ENCODE measurements at places on chromosomes 16 and 17. TPM values are rescaled to one million over a fixed set of nuclear protein-coding genes. Genes with fewer than 3 reads are reported as not detected.

GRCh38 chr16:85120006-85120340 is 7.7 kb upstream of the CIBAR2 start:
- H3K27me3 ChIP-seq, result no peaks in the 10 kb centered on the region
- H3K36me3 ChIP-seq, result no peaks in the 10 kb centered on the region
- no peak overlapping the region for H3K4me3 ChIP-seq
- no peak for DNase-seq

DNA sequence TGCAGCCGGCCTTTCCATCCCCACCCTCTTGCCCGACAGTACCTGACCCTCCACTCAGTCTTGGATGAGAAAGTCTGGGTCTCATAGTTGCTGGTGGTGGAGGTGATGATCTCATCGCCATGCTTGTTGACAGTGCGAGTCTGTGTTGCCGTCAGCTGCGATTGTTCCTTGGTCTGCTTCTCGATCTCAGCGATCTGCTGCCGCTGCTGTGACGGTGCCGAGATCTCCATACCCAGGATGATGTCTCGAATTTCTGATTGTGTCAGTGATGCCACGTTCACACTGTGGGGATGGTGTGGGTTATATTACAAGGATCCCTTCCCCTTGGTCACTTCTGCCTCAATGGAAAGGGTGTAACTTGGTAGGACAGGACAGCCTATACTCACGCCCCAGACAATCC is 4.1 kb upstream of the RILP start:
- DNase-seq, result no peak
- H3K36me3 ChIP-seq, result peaks cover 38% of the 10 kb centered on the region
- H3K4me1 ChIP-seq, result no peaks in the 10 kb centered on the region
- H3K4me3 ChIP-seq, result no peak overlapping the region
- H3K27me3 ChIP-seq, result no peaks in the 10 kb centered on the region
- H3K27ac ChIP-seq, result no peak overlapping the region

DNA sequence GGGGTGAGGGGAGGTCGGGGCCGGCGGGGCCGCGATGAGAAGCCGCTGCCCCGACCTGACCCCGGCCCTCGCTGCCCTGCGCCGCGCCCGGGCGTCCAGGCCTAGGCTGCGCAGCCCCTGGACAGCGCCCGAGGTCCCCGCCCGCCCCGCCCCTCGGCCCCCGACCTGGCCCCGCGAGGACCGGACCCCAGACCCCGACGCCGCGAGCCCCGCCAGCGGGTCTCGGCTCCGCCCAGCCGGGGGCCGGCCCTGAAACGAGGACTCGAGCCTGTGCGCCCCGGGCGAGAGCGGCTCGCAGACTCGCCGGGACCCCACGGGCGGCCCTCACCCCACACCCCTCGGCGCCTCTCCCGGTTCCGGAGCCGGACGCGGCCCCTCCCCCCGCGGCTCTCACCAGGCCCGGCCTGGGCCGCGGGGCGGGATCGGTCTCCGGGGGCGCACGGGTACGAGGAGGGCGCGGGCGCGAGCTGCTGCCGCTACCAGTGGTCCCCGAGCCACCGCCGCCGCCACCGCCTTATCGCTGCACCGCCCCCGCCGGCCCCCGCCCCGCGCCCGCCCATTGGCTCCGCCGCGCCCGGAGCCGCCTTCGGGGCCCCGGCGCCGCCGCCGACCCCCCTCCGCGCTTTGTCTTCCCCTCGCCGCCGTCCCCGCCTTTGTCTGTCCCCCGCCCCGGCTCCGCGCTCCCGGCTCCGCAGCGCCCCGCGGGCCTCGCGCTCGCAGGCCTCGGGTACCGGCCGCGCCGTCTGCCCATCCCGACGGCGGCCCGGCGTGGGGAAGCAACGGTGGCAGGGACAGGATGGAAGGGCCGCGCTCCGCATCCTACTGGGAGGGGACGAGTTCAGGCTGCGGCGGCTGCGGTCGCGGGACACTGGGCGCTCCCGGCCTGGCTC is at the start of gene LIMD2:
Gene LIMD2 (minus strand): TSS at position 488 of the 890 bp plus-strand sequence. CDS start 827 bp downstream, outside the sequence.
- peak within 1 kb of the TSS; percentile 92 for H3K27ac ChIP-seq
- H3K27me3 ChIP-seq, result no peaks in the 10 kb centered on the region
- peaks cover 5% of the 10 kb centered on the region for H3K36me3 ChIP-seq
- H3K4me1 ChIP-seq, result peaks cover 51% of the 10 kb centered on the region
- DNase-seq, result peak; percentile 84

- H3K4me3 ChIP-seq, result no peak overlapping the region
- no peaks in the 10 kb centered on the region for H3K36me3 ChIP-seq
- H3K27me3 ChIP-seq, result no peaks in the 10 kb centered on the region
- no peak for DNase-seq
- H3K4me1 ChIP-seq, result peaks cover 3% of the 10 kb centered on the region
These were observed 82.4 kb downstream of the NDE1 start for GRCh38 chr16:15732416-15732815.

DNA sequence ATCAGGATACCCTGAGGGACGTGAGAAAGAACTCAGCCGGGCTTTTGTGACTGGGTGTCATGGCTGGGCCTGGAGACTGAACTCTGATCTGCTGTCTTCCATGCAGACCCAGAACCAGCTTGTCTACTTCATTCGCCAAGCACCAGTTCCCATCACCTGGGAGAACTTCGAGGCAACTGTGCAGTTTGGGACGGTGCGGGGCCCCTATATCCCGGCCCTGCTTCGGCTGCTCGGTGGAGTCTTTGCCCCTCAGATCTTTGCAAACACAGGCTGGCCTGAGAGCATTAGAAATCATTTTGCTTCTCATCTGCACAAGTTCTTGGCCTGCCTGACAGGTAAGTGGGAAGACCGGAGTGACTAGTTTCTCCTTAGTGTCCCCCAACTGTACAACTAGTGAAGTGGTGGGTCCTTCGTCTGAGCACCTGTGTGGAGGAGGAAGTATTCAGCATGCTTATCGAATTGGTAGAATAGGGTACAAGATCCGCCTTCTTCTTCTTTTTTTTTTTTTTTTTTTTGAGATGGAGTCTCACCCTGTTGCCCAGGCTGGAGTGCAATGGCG is 15.5 kb downstream of the DNAH2 start:
- no peak overlapping the region for H3K4me3 ChIP-seq
- no peaks in the 10 kb centered on the region for H3K36me3 ChIP-seq
- no peak overlapping the region for H3K27ac ChIP-seq
- no peak for DNase-seq

GRCh38 chr16:79970551-79971236 is 370.2 kb upstream of the MAF start:
- H3K4me3 ChIP-seq, result no peak overlapping the region
- H3K27me3 ChIP-seq, result peaks cover 12% of the 10 kb centered on the region
- no peak overlapping the region for H3K27ac ChIP-seq

GRCh38 chr17:79464318-79465010 is 146.4 kb downstream of the RBFOX3 start:
- H3K4me1 ChIP-seq, result no peaks in the 10 kb centered on the region
- no peaks in the 10 kb centered on the region for H3K36me3 ChIP-seq
- no peaks in the 10 kb centered on the region for H3K27me3 ChIP-seq
- no peak for DNase-seq
- no peak overlapping the region for H3K27ac ChIP-seq

GRCh38 chr16:79318143-79318899 is 282.2 kb downstream of the MAF start:
- no peak overlapping the region for H3K27ac ChIP-seq
- H3K4me3 ChIP-seq, result no peak overlapping the region
- peaks cover 19% of the 10 kb centered on the region for H3K4me1 ChIP-seq
- H3K27me3 ChIP-seq, result peaks cover 39% of the 10 kb centered on the region
- no peak for DNase-seq

GRCh38 chr17:18156171-18156975 is 27.3 kb upstream of the ALKBH5 start:
- no peaks in the 10 kb centered on the region for H3K27me3 ChIP-seq
- peak overlapping the region; percentile 61 for H3K27ac ChIP-seq
- no peak overlapping the region for H3K4me3 ChIP-seq
- no peak for DNase-seq

DNA sequence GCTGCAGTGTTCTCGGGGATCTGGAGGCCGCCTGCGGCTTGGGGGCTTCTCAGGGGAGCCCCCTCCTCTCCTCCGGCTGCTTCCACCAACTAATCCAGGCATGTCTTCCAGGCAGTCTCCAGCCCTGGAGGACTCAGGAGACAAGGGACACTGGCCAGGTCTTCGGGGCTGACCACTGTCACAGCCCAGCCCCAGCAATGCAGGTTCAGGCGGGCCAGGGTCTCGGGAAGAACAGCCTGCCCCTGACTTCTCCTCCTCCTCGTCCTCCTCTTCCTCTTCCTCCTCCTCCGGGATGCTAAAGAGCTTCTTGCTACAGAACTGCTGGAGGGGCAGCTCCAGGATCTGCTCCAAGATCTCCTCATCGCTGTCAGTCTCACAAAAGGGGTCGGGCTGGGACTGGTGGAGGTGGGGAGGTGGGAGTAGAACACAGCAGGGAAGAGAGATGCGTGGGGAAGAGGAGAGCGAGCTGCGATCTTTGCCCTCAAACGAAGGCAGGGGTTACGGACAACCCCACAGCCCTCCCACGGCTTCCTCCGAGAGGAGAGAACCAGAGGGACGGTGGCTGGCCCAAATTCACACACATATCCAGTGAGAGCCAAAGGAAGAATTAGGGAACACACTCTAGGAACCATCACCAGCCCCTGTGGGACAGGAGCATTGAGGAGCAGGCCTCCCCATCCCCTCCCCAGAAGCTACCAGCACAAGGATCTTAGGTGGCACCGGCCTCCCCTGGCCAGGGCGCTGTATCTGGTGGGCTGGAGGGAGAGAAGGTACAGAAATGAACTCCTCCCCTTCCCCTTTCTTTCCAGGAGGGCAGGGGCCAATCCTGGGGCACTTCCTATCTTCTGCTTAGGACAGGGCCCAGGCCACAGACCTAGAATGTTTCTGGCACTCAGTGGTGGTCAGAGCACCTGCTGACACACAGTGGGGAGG is 19.3 kb downstream of the TSPOAP1 start:
- H3K27me3 ChIP-seq, result no peaks in the 10 kb centered on the region
- no peak for DNase-seq
- H3K36me3 ChIP-seq, result peaks cover 7% of the 10 kb centered on the region
- no peak overlapping the region for H3K4me3 ChIP-seq
- H3K4me1 ChIP-seq, result peaks cover 3% of the 10 kb centered on the region
- no peak overlapping the region for H3K27ac ChIP-seq

DNA sequence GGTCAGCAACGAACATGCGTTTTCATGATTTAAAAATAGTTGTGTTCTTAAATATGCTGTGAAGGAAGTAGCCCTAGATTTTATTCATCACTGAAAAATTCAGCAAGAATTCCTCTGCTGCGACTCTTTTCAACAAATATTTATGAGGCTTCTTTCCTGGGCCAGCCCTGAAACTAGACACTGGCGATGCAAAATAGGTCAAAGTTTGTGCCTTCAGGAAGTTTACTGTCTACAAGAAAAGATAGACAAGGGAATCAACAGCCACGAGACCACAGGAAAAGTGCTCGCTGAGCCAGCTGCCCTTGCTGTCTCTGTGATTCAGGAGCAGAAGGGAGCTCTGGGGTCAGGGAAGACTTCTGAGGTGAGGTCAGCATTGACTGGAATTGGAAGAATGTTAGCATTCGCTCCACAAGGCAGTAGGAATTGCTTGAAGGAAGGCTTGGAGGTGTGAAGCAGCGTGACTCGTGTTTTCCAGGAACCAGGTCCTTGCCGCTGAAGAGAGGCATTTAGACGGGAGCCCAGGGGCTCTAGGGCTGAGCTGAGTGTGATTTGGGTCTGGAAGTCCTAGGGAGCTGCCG is 1.9 kb upstream of the RPL26 start:
- peaks cover 28% of the 10 kb centered on the region for H3K36me3 ChIP-seq
- H3K27ac ChIP-seq, result peak overlapping the region; percentile 100
- no peak for DNase-seq

DNA sequence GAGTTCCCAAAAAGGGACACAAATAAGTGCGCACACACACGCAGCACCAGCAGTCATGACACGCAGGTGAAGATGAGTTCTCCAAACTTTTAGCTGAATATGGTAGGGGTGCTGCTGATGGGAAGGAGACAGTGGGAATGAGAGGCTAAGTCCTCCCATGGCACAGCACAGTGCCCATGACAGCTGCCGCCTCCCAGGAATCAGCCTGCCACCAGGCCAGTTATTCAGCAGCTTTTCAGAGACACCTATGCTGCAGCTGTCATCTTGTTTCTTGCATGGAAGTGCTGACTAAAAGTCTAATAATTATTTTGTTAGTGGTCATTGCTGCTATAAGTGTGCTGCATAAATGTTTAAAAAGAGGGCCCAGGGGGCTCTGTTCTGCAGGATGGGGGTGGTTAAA is 12.2 kb downstream of the WFIKKN2 start:
- H3K4me3 ChIP-seq, result no peak overlapping the region
- H3K36me3 ChIP-seq, result no peaks in the 10 kb centered on the region
- H3K27me3 ChIP-seq, result no peaks in the 10 kb centered on the region
- H3K27ac ChIP-seq, result no peak overlapping the region

DNA sequence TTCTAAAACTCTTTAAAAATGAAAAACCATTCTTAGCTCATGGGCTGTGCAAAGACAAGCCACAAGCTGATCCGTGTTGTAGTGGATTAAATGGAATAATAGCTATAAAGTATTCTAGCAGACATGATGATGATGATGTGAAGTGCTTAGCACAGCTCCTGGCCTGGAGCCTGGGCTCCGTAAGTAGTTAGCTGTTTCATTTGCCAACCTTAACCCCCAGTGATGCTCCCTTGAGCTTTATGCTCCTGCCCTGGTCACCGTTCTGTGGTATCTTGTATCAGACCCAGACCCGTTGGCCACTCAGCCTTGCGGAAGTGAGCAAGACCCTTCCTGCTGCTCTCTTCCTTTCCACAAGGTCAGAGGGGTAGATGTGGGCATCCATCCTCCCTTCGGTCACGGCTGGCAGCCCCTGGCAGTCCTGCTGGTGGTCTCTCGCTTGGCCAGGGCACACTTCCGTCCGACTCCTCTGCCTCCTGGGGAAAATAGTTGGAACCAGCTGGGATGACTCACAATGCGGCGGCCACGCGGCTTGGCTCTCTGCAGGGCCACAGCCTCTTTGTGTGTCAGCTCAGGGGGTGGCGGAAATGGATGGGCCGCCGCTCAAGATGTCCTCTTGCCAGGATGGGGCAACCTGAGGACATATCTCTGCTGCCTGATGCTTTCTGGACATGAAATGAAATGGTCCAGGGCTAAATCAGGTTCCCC is 79.1 kb downstream of the GPR139 start:
- no peak for DNase-seq
- no peaks in the 10 kb centered on the region for H3K36me3 ChIP-seq
- H3K4me1 ChIP-seq, result no peaks in the 10 kb centered on the region
- H3K27ac ChIP-seq, result no peak overlapping the region

DNA sequence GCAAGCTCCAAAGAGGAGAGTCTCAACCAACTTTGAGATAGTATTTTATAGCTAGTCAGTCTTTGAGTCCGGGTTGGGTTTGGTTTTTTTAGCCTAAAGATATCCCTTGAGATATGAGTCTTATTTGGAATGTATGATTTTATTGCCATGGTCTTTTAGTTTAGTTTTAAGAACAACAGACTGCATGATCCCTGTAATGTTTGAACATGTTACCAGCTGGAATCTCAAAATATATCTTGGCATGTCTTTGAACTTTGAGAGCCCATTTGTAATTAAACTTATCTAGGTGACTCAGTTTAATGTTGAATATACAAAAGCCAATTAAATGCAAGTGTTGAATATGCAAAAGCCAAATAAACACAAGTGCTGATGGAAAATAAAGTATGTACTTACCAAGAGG is 100.6 kb downstream of the TANGO6 start:
- no peaks in the 10 kb centered on the region for H3K36me3 ChIP-seq
- no peaks in the 10 kb centered on the region for H3K4me1 ChIP-seq
- H3K4me3 ChIP-seq, result no peak overlapping the region
- no peaks in the 10 kb centered on the region for H3K27me3 ChIP-seq
- DNase-seq, result no peak

CHST5 gene
- 0.14 TPM for total RNA-seq

C17orf107 gene
- total RNA-seq, result 2.3 TPM

CD300E gene
- not detected for total RNA-seq

HAS3 gene
- total RNA-seq, result 0.36 TPM

ATP1B2 gene
- 0.25 TPM for total RNA-seq

SPAG5 gene
- 80.7 TPM for total RNA-seq

USB1 gene
- total RNA-seq, result 124 TPM

SLC5A11 gene
- total RNA-seq, result 2.4 TPM

CFAP119 gene
- 3.4 TPM for total RNA-seq
